Inflammatory macrophage treated with lipopolysaccharide for 4 hours (primary cell): ENCODE measurements at places on chromosomes 1 and 21.

GRCh38 chr1:231670755-231671154 is 44.2 kb downstream of the DISC1 start:
- DNase-seq, result no peak

- DNase-seq, result no peak
These were observed 121.0 kb downstream of the LRRC40 start for GRCh38 chr1:70084314-70084915.

GRCh38 chr1:61825393-61825792 is 83.1 kb downstream of the PATJ start:
- no peak for DNase-seq

GRCh38 chr1:97144527-97144926 is 422.9 kb downstream of the PTBP2 start:
- no peak for DNase-seq

- no peak for DNase-seq
These were observed 8.3 kb downstream of the IL20 start for GRCh38 chr1:206873603-206874188.

DNA sequence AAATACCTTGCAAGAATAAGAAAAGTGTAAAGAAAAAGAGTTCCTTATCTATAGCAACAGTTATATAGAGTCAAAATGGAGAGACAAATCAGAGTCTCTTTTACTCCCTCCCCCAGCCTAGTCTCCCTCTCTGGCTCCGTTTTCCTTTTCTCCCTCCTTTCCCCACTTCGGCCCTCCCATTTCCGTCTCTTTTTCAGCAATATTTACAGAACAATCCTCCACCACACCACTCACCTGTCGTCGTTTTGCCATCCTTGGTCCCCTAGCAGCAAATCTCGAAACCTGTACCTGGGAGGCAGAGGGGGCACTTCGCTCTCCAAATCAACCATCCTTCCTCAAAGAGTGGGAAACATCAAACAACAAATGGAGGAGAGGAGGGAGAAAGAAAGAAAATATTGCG is 259 bp downstream of the KCNT2 start:
- no peak for DNase-seq

DNA sequence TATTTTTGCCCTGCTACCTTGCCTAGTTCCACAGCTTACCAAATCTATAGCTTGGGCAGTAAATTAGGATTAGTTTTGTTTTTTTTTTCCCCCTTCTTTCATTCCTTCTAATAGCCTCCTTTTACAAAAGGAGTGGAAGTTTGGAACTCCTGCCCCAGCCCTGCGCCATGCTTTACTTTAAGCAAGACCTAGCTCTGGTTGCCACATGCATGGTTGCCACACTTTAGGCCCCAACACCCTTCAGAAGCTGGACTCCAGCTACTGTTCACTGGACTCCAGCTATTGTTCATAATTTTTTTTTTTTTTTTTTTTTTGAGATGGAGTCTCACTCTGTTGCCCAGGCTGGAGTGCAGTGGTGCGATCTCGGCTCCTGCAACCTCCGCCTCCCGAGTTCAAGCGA is 115.8 kb downstream of the NR5A2 start:
- peak; percentile 25 for DNase-seq

GRCh38 chr1:188228623-188229022 is 1399.9 kb downstream of the PLA2G4A start:
- no peak for DNase-seq

GRCh38 chr1:153805042-153805745 is 30.0 kb downstream of the SLC27A3 start:
- peak; percentile 98 for DNase-seq

- no peak for DNase-seq
These were observed 61.5 kb upstream of the RGS2 start for GRCh38 chr1:192747301-192747700.

DNA sequence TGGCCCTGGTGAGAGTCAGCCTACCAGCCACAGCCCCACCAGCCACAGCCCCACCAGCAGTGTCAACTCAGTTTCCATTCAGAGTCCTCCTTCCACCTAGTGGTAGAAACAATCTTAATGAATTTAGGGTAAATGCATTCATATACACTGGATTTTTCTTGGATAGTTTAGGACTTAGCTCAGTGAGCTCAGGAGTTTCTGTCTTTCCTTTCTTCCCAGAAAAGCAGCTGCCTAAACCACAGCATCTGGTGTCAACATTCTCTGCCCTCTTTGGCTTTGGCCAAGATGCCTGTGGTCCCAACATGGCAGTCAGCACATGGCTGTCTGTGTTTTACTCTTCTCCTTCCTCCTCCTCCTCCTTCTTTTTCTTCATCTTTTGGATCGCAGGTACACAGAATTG is 94.0 kb downstream of the CLIC6 start:
- no peak for DNase-seq

- DNase-seq, result no peak
These were observed 5.0 kb downstream of the ADGRL2 start for GRCh38 chr1:81805537-81806431.

- no peak for DNase-seq
These were observed 110.3 kb upstream of the PALMD start for GRCh38 chr1:99535470-99536164.

- DNase-seq, result no peak
These were observed 43.6 kb downstream of the PLEKHA6 start for GRCh38 chr1:204316164-204316563.

GRCh38 chr1:101996825-101997465 is at the start of gene OLFM3:
OLFM3 (minus strand) TSS chr1:101996926.
- no peak for DNase-seq

- DNase-seq, result no peak
These were observed 2.7 kb downstream of the CDC14A start for GRCh38 chr1:100354971-100355394.

GRCh38 chr1:7922301-7922700 is 18.3 kb downstream of the TNFRSF9 start:
- DNase-seq, result peak; percentile 14

DNA sequence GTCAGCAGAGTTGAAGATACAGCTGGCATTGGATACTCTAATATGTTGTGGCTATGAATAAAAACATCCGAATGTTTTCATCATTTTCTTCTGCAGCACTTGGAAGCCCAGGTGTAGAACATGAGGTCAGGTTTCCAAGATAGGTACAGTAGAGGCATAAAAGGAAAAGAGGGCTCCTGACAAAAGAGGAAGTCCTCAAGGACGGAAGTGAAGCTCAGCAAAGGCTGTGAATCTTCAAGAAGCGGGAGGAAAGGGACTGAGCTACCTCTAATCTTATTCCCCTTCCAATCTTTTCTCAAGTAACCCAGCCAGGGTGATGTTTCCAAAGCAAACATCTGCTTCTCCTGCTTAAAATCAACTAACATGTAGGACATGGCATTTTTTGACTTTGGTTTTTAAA is 4.4 kb upstream of the PIK3C2B start:
- peak; percentile 48 for DNase-seq

GRCh38 chr1:206577626-206578025 is 34.6 kb downstream of the EIF2D start:
- DNase-seq, result peak; percentile 61

GRCh38 chr1:119181218-119181617 is 40.8 kb upstream of the WARS2 start:
- DNase-seq, result no peak

GRCh38 chr21:39020751-39021477 is 162.3 kb downstream of the PSMG1 start:
- DNase-seq, result peak; percentile 34

DNA sequence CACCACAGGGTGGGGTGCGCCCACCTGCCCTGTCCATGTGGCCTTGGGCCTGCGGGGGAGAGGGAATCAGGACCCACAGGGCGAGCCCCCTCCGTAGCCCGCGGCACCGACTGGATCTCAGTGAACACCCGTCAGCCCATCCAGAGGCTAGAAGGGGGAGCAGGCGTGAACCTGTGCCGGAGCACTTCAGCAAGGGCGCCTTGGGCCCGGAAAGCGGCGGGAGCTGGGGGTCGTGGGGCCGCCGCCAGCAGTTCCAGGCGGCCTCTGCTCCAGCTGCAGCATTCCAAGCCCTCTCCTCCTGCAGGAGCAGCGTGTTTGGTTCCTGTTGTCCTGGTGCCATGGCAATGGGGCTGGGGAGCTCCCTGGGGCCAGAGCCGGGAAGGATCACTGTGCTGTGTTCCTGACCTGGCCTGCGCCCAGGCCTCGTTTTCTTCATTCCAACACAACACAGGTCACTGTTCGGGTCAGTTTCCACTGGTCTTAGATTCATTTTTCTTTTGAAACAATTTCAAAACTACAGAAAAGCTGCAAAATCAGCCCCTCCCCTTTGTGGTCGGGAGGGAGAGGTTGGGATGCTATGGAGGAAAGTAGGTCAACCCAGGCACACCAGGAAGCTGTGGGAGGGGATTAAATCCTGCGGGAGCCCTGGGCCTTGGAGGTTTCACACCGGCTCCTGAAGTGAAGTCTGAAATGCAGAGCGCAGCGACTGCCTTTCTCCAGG is 18.8 kb downstream of the SLX9 start:
- no peak for DNase-seq

- peak; percentile 98 for DNase-seq
These were observed 98.7 kb upstream of the RGS1 start for GRCh38 chr1:192476802-192477298.

GRCh38 chr1:152110365-152110859 is 4.8 kb downstream of the TCHH start:
- DNase-seq, result peak; percentile 40
